ENCODE measurements at places on chromosomes 3 and 15.

GRCh38 chr3:25007974-25008658 is 419.9 kb upstream of the RARB start:
- no peak for DNase-seq

DNA sequence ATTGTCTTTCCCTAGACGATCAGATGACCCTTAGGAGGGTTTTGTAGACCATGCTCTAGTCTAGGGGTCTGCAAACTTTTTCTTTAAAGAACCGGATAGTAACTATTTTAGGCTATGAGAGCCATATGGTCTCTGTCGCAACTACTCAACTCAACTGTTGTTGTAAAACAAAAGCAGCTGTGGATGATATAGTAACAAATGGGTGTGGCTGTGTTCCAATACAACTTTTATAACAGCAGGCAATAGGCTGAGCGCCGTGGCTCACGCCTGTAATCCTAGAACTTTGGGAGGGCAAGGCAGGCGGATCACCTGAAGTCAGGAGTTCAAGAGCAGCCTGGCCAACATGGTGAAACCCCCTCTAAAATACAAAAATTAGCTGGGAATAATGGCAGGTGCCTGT is 6.1 kb upstream of the CMTM6 start:
- no peak for DNase-seq

- no peak for DNase-seq
Observed at GRCh38 chr3:29397406-29397805, 116.5 kb downstream of the RBMS3 start.

GRCh38 chr15:75357976-75358673 is 10.3 kb downstream of the MAN2C1 start:
- DNase-seq = no peak

DNA sequence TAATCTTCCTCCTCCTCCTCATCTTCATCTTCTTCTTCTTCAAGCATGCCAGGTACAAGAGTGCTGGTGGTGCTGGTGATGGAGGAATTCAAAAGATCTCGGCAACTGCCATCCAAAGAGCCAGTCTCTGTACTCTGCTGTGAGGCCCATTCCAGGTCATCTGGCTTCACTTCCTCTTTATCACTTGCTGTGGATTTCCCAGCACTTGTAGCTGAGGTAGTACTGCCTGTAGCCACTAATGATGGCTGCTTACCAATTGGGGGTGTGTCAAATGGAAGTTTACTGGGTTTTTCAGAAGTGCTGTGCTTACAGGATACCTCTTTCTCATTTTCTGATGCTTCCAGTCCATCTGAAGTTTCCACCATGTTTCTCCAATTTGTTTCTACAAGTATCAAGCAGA is 28.8 kb upstream of the SHC4 start:
- no peak for DNase-seq

- no peak for DNase-seq
Observed at GRCh38 chr3:64321747-64322146, 96.5 kb upstream of the PRICKLE2 start.

DNA sequence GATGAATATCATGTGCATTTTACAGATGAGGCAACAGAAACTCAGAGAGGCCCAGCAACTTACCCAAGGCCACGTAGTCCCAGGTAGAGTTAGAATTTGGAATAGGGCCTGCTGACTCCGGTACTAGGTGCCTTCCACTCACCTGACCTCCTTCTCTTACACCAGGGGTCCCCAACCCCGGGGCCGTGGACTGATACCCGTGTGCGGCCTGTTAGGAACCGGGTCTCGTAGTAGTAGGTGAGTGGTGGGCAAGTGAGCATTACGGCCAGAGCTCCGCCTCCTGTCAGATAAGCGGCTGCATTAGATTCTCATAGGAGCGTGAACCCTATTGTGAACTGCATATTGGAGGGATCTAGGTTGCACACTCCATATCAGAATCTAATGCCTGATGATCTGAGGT is 64.8 kb downstream of the SMAD3 start:
- no peak for DNase-seq

DNA sequence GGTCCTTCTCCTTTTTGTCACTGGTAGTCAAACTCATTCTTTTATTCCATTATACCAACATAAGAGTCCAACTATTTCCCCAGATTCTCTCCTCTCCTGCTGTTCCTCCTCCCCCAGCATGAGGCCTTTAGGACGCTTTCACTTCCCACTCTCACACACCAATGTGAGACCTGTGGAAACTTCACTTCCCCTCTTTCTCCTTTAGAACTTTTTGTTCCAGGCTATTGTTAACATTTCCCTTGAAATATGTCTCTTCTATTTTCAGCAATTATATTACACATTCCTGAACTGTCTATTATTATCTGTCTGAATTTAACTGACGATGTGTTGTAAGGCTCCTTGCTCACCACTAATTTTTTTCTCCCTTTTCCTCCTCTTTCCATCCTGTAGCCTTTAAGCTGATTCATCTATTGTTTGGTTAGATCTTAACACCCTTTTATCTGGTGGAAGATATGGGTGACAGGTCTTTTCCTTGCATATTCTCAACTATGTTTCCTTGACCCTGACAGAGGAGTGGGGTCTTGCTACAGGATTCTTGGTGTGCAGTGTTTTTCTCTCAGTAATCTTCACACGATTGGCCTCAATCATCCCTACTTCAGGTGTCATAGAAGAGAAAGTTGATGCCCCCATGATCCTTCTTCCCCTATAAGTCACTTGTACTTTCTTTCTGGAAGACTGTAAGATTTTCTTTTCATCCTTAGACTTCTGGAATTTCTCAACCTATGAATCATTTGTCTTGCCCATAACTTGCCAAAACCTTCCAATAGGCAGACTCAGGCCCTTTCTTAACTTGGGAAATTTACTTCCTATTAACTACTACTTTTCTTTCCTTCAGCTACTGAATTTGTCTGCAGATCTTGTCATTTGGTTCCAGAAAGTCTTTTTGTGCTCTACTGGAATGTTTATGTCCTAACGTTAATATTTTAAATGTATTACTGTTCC is 5.9 kb downstream of the CYP19A1 start:
- DNase-seq = no peak

DNA sequence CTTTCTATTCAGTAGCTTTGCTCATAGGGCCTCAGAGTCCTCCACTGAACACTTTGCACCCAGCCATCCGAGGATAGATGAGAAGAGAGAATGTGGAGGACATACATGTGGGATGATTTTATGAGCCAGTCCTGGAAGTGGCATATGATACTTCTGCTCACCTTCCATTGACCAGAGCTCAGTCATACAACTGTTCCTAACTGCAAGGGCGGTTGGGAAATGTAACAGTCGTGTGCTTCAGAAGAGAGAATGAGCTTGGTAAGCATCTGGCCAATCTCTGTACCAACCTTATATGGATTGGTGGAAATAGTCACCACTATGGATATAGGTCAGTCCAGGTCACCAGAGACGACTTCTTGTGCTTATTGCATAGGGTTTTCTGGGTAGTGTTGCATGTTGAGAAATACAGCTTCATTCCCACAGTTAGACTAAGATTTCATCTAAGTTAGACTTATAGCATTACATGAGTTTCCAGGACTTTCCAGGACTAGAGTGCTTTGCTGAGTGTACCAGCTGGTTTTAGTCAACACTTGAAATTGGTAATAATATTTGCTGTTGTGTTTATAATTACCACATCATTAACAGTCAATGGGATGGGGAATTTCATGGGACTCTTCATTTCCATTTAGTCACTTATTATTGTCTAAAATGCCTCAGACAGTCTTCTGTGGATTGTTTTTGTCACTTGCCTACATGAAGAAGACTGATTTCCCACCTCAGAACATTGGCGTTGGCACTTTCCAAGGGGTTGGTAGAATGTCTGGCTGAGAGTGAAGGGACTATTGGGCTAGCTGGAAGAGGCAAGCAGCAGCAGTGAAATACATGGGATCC is 214.5 kb upstream of the ROPN1 start:
- no peak for DNase-seq

- DNase-seq = no peak
Observed at GRCh38 chr3:197242784-197243432, 55.5 kb downstream of the DLG1 start.

DNA sequence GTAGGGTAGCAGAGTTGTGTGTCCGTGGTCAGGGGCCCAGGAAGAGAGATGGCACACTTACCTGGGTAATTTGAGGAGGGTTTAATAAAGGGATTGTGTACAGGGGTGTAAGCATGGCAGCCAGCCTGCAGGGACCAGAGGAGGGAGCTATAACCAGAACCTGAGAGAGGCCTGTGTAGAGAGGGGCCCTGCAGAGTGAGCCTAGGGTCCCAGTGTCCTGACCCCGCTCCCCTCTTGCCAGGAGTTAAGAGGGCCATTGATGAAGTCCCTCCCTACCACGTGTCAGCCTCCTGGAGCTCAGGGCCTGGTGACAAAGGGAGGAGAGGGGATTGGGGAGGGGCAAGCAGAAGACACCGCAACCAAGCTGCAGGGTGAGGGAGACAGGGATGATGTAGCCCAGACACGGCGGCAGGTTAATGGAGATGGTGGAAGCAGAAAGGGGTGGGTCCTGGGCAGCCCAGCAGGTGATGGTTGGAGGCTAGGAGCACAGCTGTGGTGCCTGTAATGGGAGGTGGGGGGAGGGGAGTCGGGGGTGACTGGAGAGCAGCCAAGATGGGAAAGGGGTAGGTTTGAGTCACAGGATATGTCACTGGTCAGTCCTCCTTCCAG is 165.4 kb upstream of the TOPAZ1 start:
- no peak for DNase-seq

- DNase-seq = no peak
Observed at GRCh38 chr3:37500518-37500917, 326.1 kb upstream of the LRRFIP2 start.

- no peak for DNase-seq
Observed at GRCh38 chr15:63244399-63244798, 33.0 kb upstream of the APH1B start.

- no peak for DNase-seq
Observed at GRCh38 chr15:86203462-86203861, 123.8 kb downstream of the AGBL1 start.

GRCh38 chr3:2343031-2343682 is 244.5 kb downstream of the CNTN4 start:
- no peak for DNase-seq

GRCh38 chr3:48118322-48118721 is 69.9 kb downstream of the CDC25A start:
- DNase-seq = no peak

GRCh38 chr3:4334548-4334947 is 31.4 kb downstream of the SETMAR start:
- DNase-seq = no peak

GRCh38 chr3:38553071-38553470 is 56.9 kb downstream of the EXOG start:
- DNase-seq = no peak

GRCh38 chr3:171058873-171059603 is 32.5 kb upstream of the SLC2A2 start:
- no peak for DNase-seq

DNA sequence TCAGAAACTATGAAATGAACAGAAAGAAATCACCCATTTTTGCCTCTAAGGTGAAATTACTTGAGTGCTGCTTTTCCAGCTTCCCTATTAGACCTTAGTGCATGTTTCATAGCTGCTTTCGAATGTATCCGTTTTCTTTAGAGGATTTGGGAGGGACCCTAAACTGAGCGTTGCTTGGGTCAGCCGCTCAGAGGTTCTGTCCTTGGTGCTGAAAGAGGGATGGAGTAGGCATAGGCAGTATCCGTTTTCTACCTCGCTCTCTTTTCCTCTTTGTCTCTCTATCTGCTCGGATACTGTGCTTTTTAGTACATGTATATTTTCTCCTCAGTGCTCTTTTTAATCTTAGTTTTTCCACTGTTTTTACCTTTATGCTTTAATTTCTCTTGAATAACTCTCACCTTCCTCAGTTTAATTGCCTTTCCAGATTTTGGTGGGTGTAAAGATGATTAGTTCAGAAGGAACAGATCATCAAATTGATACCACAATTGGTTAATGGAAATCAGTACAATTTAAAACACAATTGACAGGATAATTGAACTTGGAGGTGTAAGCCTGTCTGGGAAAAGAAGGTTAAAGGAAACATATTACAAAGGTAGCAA is at the start of gene DRD3:
Gene DRD3, minus strand, starts transcription at position 283 of the 599 bp plus-strand sequence. CDS start 7,060 bp downstream, outside the sequence.
- no peak for DNase-seq

DNA sequence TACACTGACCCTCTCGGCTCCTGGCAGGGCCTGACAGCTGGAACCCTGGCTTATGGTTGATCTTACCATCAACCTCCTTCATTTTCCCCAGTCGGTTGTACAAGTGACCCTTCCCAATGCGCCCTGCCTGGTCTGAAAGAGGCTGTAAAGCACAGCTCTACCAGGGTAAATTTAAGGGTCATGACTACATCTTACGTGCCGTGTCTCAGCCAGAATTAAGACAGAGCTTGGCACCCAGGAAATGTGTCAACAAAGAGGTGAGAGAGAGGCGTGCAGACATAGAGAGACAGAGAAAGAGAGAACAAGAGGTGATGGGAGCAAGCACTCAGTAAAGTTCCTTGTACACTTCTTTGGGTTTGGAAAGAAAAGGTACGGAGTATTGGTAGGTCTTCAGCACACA is 28.8 kb downstream of the HOMER2 start:
- no peak for DNase-seq

GRCh38 chr15:26126819-26127387 is 263.8 kb upstream of the ATP10A start:
- no peak for DNase-seq

DNA sequence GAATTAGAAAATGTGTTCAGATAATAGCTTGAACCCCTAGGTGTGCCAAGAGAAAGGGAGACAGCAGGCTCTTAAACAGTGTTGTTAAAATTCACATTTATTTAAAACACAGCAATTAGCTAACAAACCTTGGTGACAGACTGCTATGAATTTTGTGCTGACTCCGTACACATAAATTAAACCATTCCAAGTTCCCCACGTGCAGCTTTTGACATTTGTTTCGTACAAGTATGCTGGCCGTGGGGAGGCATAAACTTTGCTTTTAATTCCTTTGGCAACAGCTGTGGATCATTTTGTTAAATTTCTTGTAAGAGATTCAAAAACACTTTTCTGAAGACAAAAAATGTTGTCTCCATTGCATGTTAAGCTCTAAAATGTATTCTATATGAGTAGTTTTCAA is 465.3 kb downstream of the FGF12 start:
- no peak for DNase-seq

DNA sequence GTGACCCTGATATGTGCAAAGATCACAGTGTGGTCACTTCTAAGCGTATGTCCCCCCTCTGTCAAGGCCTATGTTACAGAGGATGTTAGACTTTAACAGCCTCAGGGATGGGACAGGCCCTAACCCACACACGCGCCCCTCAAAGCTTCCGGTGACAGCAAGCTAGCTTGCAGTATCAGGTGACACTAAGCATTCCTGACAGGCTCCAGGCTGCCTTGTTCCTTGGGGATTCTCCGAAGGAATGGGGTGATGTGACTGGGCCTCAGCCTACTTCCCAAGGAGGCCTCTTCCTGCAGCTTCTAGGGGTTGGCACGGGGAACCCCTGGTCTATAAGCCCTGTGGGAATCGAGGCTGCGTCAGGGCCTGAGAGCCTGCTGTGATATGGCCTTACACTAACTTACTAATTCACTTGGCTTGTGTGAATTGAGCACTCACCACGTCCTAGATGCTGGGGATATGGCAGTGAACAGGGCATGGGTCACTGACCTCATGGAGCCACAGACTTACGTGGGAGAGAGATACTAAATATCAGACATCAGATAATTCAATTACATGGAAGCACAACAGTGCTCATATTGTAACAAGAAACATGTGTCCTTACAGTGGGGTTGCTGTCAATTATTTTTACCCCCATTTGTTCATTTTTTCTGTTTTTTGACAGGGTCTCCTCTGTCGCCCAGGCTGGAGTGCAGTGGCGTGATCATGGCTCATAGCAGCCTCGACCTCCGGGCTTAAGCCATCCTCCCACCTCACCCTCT is 11.4 kb upstream of the SPTBN5 start:
- no peak for DNase-seq

- no peak for DNase-seq
Observed at GRCh38 chr3:129614435-129614834, 8.0 kb upstream of the PLXND1 start.

- DNase-seq = no peak
Observed at GRCh38 chr3:102195198-102195948, 239.4 kb upstream of the ZPLD1 start.
